ENCODE measurements at places on chromosomes 6 and 20.

DNA sequence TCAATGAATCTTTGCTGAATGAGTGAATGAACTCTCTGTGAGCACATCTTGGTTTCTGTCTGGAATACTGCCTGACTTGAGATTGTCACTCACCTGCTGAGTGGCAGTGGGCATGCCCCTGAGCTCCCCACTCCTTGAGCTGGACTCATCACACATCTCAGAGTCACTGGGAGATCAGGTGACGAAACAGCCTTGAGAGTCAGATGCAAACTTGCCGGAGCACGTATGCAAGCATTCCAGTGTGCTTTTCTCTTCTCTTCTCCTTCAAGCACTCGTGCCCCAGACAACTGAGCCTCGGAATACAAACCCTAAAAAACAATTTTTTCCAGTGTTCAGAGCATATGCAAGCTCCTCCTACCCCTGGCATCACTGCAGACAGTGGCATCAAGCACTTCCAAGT, 9.4 kb upstream of the BMP7 start:
- DNase-seq = no peak

DNA sequence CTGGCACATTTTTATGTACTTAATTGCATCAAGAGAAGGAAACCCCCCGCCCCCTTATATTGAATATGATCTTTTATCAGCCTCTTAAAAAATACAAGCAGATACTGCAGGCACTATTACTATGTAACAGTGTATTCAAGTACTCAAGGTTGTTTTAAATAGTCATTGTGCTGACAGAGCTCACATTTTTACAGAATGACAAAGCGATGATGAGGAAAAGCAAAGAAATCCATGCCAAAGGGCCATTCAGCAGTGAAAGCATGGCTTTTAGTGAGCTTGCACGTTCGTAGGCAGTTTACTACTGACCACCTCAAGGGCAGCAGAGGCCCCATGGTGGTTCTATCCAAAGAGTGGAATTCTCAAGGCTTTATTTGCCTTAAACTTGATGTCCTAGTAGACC, 146.8 kb downstream of the RPS12 start:
- DNase-seq = no peak

DNA sequence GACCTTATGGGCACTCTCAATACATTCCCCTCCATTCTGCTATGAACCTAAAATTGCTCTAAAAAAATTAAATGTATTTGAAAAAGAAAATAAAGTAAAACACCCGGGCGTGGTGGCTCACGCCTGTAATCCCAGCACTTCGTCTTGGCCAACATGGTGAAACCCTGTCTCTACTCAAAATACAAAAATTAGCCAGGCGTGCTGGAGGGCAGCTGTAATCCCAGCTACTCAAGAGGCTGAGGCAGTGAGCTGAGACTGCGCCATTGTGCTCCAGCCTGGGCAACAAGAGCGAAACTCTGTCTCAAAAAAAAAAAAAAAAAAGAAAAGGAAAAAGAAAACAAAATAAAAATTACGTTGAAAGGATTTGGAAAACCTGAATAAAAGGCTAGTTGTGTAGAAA, 60.5 kb downstream of the CD164 start:
- no peak for DNase-seq

DNA sequence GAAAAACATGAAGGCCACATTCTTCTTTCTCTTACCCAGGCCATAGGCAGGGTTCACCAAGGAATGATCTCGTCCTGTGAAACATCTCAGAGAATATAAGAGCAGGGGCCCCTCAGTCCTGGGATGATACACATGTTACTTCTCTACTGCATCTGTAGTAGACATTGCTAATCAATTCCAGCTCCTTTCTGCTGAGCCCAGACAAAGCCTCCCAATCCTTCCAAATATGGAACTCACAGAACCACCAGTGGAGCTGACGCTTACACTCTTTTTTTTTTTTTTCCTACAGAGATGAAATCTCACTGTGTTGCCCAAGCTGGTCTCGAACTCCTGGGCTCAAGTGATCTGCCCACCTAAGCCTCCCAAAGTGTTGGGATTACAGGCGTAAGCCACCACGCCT, 9.1 kb downstream of the SNTA1 start:
- no peak for DNase-seq

- no peak for DNase-seq
Observed at GRCh38 chr6:135002229-135002844, 52.3 kb downstream of the HBS1L start.

DNA sequence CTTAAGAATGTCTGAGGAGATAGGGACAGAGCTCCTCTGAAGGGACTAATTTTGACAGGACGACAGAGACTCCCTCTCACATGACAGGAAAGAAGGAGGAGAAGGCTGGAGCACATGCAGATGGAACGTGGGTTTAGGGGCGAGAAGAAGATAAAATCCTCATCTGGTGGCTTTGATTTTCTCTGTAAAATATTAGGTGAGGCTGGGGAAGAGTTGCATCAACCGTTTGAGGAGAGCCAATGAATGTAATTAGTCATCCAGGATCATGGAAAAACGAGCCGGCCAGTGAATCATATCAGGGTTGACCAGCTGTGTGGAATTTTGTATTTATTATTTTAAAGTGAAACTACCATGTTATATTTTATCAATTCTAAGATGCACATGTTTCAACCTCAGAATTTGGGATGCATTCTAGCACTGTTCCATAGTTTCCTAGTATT, 46.9 kb upstream of the ADGRF4 start:
- DNase-seq = no peak

- DNase-seq = no peak
Observed at GRCh38 chr20:1265226-1265915, 723 bp upstream of the SNPH start.

DNA sequence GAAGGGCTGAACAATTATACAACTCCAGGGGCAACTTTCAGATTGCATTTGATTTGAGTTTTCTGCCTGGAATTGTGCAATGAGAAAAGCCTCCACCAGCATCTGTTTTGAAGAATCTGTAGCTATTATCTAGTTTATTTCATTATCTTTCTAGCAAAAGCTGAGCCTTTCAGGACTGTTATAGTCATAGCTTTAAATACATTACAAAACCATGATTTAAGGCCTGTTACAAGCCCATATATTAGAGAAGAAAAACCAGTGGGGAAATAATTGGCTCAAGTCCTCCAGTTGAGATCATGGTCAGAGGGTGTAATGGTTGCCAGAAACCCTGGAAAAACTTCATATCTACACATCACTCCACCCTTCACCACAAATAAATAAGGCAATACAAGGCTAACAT, 676.2 kb downstream of the HDGFL1 start:
- DNase-seq = no peak

- no peak for DNase-seq
Observed at GRCh38 chr6:159467473-159468041, 225.5 kb downstream of the SOD2 start.

GRCh38 chr20:13455713-13456112, 183.0 kb downstream of the TASP1 start:
- no peak for DNase-seq

GRCh38 chr6:82955841-82956240, 109.8 kb downstream of the UBE3D start:
- DNase-seq = no peak

DNA sequence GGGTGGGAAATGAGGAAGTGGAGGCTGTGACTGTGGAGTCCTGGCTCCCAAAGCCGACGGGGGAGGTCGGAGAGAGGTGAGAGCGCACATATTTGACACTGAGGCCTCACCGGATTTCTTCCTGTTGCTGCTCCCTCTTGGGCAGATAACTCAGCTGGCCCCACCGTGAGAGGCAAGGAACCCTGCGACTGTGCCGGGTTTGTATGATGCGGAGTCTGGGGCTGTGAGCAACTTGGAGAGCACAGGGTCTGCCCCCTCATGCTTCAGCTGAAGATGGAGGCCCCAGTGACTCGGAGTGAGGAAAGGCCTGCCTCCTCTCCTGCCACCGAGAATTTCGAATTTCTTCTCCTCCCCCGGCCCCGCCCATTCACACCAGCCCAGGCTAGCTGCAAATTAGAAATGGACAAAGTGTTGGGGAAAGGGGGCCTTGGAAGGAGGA, 160.6 kb downstream of the GRM4 start:
- no peak for DNase-seq

DNA sequence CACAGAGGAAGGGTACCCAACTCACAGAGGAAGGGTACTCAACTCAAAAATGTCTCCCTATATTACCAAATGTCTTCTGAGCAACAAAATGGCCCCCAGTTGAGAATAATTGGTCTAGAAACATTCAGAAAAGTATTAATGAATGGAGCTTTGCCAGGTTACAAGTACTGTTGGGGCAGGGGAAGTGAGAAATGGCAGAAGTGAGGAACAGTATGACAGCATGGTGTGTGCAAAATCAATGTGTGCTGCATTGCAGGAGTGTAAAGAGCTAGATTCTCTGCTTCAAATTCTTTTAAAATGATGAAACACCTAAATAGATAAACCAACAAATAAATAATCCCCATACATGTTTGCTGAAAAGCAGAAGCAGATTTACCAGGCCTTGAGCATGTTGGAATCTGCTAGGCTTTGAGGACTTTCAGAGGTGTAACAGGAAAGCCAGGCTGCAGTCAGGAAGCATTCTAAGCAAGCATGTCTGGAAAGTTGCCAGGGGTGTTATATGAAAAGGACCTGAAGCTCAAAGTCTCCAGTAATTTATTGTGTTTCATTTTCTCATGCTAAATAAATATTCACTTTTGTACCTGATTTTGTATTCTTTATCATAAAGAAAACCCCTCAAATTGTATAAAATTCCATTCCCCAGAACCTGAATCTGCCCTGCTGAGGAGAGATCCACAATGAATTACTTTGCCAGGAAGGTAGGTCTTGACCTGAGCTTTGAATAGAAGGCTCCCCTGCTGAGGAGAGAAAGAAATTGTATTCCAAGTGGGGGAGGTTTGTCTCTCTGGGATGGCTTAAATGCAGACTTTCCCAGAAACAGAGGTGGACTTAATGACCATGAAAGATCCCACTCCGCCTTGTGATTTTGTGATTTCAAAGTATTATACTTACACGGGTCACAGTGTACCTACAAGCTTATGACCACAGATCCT, 265.0 kb upstream of the MARCKS start:
- DNase-seq = no peak

DNA sequence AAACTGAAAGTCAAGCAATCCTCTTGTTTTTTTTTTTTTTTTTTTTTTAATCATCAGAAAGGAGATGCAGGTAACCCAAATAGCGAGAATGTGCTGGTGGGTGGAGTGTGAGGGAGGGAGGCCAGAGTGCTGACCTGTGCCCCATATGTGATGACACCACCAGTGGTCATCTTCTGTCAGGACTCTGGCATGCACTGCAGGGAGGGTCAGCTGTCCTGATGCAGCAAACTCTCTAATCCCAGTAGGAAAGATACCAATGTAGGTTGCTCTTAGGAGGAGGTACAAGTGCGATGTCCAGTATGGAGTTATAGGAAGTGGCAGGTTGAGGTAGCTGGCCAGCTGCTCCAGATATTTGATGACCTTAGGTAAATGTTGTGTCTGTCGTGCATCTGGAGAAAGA, 2.8 kb upstream of the CST4 start:
- no peak for DNase-seq

DNA sequence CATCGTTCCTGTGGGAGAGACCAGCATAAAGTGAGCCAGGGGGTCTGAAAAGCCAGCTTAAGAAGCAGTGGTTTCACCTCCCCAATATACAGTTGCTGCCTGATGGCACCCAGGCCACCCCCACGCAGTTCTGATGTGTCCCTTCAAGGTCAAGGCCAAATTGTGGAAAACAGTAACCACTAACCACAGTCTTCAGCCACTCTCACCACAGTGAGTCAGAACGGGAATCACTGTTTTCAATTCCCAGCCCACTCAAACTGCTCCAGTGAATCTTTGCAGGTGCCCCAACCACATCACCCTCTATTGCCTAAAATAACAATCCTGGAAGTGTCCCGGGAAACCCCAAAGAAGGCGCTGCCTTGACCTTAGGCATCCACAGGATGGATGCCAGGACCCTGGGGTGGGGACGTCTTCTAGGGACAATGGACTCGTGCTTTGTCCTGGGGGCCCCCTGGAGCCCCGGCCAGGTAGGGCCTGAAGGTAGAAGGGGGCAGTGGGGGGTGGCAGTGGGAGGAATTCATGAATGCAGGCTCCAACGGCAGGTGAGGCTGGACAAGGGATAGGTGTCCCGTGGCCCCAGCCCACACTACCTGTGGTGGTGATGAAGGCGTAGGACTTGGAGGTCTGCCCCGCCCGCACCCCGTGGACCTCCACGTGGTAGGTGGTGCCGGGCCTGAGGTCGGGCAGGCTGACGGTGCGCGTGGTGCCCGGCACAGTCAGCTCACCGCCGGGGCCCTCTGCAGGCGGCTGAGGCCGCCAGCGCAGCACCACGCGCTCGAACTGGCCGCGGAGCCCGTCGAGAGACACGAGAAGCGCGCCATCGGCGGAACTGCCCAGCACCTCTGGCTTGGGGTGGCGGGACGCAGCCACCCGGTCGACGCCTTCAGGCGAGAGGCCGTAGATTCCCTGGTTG, 22.2 kb downstream of the TNXB start:
- no peak for DNase-seq

DNA sequence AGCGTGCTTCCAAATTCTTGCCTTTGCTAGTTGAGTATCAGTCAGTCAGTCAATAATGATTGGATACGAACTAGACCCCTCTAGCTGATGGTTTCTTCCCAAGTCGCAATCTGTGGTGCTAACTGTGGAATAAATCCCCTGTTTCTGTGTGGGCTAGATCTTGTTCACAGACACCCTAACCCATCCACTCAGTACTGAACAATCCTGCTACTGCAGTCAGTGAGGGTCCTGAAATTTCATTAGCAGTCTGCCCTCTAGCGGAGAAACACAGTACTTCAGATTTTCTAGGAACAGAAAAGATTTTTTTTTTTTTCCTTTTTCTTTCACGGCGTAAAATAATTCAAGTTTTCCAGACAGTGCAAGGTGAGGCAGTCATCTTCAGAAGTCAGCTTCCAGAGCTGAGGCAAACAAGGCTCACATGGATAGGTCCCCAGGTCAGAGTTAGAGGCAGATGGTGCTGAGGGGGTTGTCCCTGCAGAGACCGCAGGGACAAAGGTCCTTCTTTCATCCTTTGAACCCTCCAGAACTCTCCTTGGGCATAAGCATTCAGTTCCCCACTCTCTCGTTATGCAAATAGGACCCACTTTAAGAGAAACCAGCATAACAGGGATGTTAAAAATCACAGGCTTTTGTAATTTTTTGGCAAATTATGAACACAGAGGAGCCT, 119.6 kb downstream of the SCML4 start:
- DNase-seq = no peak

DNA sequence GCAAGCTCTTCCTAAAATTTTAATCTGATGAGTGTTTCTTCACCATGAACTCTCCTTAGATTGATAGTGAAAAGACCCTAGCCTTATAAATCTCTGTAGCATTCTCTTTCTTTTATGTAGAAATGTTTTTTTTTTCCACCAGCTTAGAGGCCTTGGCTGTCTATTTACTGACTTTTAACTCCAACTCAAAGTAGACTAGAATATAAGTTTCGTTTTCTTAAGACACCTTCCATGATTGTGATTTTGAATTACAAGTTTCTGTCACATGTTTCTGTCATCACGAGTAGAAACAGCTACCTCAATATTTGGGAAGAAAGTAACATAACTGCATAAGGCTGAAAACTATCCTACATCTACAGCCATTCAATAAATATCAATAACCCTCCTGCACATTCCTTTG, 17.8 kb downstream of the ADGRF4 start:
- DNase-seq = no peak
